ENCODE measurements at places on chromosomes 11 and 22.

DNA sequence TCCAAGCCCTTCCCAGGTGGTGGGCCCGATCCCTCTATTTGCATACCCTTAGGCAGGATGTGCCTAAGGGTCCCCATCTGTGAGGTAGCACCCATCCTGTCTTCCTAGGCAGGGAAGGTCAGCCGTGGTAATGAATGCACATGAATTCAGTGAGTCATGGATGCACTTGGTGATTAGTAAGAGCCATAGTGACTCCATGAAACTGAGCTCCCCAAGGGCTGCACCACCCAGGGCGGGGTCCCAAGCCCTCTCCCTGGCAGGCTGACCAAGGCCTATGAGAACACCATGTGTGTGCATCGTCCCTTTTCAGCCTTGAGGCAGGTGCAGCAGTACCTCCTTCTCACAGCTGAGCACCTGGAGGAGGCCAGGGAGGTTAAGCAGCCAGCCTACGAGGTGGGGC lies 15.6 kb upstream of the SUSD2 start:
- no peak for DNase-seq

DNA sequence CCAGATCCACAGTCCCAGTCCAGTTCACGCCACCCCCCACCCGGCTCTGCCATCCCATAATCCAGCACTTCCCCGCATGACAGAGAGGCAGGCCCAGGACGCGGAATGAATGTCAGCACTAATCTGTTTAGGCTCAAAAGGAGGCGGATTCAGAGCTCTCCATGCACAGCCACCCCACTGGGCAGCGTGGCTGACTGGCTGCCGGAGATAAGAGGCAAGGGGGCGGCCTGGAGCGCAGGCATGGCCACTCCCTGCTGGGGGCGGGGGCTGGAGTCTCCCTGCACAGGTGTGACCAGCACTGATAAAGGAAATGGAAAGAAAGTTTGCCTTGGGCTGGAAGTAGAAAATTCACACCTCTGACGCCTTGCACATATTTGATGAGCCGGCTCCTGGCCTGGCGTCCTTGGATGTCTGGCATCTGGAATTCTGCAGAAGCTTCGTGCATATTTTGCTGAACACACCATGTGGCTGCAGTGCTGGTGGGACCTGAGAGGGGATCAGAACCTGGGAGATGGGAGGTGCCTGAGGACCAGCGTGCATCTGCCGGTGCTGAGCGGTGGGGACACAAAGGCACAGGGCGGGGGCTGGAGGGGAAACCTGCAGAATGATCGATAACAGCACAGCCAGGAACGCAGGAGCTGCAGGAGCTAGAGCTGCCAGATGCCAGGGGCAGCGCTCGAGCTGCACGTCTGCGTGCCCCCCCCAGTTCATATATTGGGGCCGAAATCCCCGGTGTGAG lies 344.4 kb downstream of the CTTN start:
- no peak for DNase-seq

GRCh38 chr11:12157241-12157661 lies 46.9 kb downstream of the MICAL2 start:
- no peak for DNase-seq

GRCh38 chr22:43550024-43550620 lies 138.3 kb downstream of the MPPED1 start:
- DNase-seq: no peak

- DNase-seq: no peak
Observed at GRCh38 chr11:67680696-67681470, 6.5 kb upstream of the ALDH3B2 start.

- no peak for DNase-seq
Observed at GRCh38 chr11:2675540-2675939, 24.3 kb downstream of the KCNQ1OT1 start.

- no peak for DNase-seq
Observed at GRCh38 chr11:72293910-72294615, 50.1 kb upstream of the PHOX2A start.

DNA sequence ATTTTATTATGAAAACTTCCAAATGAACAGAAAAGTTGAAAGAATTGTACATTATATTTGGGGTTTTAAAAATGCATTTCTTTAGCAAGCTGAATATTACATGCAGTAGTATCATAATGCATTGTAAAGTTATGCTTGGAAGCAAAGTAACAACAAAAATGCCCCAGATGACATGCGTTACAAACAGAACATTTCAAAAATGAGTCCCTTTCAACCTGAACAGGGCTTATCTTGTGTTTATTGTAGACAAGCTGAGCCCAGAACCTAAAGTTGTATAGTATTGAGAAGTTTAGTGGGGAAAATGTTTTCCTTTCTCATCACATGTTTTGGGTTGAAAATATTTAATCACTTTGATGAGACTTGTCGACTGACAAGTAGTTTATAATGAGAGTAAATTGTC lies 68.8 kb downstream of the CECR2 start:
- DNase-seq: no peak

GRCh38 chr22:31618471-31619176 lies 43.4 kb downstream of the PISD start:
- no peak for DNase-seq

GRCh38 chr22:33687464-33687863 lies 232.8 kb downstream of the LARGE1 start:
- no peak for DNase-seq

DNA sequence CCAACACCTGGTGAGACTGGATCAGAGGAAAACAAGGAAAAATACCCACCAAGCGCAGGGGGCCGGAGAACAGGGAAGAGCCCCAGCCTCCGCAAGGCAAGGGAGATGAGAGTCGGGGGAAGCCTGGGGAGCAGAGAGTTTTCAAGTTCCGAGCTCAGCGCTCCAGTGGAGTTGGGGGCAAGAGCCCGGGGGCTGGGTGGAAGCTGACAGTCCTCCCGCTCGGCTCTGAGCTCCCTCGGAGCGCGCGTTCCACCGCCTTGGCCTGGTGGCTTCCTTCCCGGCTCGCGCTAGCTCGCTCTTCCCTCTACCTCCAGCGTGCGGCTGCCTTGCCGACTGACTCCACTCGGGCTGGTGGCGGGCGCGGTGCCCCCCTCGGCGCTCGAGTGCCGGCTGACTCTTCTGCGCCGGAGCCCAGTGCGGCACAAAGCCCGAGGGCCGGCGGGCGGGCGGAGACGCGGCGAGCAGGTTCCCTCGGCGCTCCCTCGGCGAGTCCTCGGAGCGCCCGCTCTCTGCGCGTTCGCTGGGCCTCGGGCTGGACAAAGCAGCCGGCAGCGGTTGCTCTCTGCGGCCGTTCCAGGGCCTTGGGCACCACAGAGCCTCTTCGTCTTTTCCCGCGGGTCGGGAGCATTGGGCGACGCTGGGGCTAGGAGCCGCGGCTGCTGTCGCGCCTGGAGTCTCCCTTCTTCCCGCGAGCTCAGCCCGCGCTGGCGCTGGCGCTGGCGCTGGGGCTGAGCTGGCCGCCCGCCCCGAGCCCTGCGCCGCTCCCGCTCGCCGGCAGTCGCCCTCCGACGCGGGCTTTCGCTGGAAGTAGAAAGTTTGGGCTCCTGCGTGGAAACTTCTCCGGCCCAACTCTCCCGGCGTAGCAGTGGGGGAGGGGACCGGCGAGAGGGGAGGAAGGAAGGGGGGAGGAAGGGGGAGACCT lies 1.0 kb downstream of the PAX6 start:
- no peak for DNase-seq

DNA sequence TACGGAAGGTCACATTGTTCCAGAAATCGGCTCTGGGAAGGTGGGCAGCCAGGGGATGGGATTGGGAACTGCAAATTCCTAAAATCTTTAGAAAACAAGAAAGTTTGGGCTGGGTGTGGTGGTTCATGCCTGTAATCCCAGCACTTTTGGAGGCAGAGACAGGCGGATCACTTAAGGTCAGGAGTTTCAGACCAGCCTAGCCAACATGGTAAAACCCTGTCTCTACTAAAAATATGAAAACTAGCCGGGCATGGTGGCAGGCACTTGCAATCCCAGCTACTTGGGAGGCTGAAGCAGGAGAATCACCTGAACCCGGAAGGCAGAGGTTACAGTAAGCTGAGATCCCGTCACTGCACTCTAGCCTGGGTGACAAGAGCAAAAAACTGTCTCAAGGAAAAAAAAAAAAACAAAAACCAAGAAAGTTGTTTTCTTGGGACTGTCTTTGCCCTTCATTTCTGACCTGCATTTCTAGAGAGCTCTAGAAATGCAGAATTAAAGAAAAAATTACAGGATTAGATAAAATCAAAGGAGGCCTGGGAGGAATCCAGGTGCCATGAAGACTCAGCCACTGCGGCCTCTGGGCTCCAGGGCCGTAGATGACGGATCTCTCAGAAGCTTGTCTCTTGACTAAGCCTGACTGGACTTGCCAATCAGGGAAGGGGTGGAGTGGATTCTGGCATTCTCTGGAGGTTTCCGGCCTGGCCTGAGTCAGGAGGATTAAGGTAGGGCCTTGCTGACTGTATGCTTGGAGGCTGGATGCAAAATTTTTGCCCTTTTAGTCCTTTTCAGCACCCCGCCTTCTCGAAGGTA lies 5.3 kb upstream of the MALAT1 start:
- no peak for DNase-seq

DNA sequence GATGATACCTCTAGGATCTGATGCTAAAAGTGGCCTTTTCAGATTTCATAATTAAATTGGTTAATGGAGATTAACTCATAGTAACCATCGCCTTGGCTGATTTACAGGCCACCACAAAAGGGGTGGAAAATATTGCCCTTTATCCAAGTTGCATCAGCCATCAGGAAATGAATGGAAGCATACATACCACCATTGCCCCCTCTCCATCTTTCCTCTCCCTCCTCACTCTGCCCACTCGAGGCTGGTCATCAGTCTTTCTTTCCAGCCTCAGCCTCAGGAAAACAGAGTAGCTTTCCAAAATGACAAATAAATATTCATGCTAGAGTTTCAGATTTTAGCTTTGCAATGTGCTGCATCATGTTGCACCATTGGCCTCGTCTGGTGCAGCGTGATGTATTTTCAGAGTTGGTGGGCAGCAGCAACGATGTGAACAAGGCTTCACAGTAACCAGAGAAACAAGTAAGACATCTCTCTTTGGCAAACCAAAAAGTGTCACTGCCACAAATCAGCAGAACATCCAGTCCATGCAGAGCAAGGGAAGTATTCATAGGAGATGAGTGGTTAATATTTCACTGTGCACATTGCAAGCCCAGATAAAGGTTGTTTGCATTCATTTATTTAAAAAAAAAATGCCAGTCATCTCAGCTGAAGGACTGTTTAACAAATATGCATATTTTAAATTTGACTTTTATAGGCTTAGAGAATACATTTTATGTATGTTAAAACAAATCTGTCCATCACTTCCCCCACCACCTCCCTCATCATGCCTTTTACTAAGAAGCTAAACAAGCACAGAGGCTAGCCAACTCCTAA lies 136.7 kb upstream of the FAT3 start:
- DNase-seq: no peak

GRCh38 chr22:23565305-23565914 lies 14.7 kb downstream of the IGLL1 start:
- DNase-seq: peak; percentile 12

GRCh38 chr11:83865636-83866461 lies 579.7 kb upstream of the CCDC90B start:
- DNase-seq: no peak

DNA sequence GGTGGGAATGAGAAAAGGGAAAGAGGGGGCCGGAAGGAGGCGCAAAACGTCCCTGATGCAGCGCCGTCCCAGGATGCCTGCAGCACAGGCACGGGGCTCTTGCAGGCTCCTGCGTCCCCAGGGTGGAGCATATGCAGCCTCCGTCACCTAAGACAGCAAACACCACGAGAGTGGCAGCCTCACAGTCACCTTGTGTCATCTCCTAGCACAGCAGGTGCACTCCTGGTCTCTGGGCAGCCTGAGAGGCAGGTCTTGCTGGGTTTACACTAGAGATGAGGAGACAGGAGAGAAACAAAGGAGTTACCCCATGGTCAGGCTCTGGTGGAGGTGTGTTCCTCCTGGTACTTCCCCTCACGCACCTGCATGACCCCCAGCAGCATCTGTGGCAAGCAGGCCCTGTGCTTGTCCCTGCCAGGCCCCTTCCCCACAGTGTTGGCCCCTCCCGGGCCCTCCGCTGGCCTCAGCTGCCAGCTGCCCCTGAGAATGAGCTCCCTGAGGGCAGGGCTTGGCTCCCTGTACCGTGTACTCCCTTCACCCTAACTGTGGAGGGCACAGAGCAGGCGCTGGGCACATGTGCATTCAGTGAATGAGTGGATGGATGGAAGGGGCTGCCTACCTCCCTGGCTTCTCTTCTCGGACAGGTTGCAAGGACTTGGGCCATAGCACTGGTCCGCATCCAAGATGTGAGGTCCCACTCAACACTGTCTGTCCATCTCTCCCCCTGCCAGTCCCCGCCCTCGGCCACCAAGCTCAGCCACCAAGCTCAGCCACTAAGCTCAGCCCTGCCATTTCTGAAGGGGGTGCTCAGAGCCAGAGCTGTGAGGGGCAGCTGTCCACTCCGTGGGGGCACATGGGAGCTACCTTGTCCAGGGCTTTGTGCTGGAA lies 988.6 kb downstream of the BRD1 start:
- DNase-seq: no peak

- no peak for DNase-seq
Observed at GRCh38 chr11:76320929-76321328, 60.0 kb downstream of the THAP12 start.

DNA sequence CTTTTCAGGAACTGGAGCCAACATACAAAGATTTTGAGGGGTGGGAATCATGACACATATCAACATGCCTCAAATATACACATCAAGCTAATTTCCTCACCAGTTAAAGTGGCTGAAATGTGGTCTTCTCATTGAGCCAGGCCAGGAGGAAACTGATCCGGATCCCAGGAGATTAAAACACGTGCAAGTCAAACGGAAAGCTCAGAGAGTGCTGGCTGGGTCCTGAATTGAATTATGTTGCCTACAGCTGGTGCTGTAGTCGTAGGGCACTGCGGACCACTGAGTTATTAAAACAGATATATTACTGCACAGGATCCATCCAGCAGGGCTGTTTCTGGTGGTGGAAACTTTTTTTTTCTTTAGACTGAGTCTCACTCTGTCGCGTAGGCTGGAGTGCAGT lies 14.1 kb upstream of the WNT7B start:
- no peak for DNase-seq

- DNase-seq: no peak
Observed at GRCh38 chr22:25929321-25929878, 187.4 kb downstream of the MYO18B start.

- no peak for DNase-seq
Observed at GRCh38 chr22:30326255-30326705, 461 bp downstream of the TBC1D10A start.

- DNase-seq: no peak
Observed at GRCh38 chr11:67456068-67456705, 1.0 kb downstream of the CABP4 start.

DNA sequence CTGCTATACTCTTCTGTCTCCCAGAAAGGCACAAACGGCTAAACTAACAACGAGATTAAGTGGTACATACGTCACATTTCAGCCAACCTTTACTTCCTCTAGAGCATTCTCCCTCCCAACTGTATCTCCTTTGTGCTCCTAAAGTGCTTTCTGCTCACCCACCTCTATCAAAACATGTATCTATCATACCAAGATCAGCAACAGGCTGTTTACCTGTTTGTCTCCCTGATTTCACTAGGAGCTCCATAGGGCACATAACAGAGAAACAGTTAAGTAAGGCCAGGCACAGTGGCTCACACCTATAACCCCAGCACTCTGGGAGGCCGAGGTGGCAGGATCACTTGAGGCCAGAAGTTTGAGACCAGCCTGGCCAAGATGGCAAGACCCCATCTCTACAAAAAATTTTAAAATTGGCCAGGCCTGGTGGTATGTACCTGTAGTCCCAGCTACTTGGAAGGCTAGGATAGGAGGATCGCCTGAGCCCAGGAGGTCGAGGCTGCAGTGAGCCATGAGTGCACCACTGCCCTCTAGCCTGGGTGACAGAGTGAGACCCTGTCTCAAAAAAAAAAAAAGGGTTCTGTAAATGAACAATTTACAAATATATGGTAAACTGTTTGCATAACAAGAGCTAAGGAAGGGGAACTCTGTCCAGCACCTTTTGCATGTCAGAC lies 2.8 kb downstream of the NDUFC2 start:
- no peak for DNase-seq

GRCh38 chr11:9498457-9499078 lies 37.8 kb downstream of the ZNF143 start:
- DNase-seq: no peak

Measured in activated CD4-positive, alpha-beta T cell treated with anti-CD3 and anti-CD28 coated beads for 48 hours (primary cell).